Naive thymus-derived CD4-positive, alpha-beta T cell (primary cell): ENCODE measurements at places on chromosomes 11 and 22.

DNA sequence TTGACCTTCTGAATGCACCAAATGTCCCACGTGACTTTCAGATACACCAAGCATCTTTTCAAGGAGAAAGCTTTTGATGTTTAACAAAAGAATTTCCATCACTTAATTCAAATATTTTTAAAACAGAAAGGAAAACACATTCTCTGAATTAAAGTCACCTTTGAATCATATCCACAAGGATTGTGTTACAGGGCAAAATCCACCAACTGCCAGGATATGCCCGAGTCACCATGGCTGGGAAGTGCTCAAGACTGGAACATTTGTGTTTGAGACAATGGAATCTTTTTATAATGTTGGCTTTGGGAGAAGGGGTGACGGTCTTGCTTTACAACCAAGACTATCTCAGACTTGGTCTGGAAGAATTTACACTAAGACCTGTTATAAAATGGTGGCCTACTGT lies 40.8 kb downstream of the BID start:
- no peak for DNase-seq

DNA sequence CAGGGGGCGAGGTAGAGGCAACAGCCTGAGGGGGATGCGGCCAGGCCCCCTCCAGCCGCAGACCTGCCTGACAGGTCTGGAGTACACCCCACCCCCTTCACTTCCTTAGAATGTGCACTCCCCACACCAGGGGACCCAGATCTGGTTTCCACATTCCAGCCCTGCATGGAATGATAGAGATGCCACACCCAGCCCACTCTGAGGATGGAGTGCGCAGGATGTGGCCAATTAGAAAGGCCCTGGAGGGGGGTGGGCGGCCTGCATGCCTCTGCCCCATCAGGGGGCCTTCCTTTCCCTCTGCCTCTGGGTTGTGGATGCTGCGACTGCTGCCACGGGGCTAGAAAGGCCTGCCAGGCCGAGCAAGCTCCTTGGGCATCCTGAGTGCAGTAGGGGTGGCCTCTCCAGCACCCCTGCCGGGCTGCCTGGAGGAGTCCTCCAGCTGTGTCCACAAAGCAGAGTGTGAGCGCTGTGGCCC lies 28.2 kb upstream of the MGAT3 start:
- DNase-seq, result no peak

DNA sequence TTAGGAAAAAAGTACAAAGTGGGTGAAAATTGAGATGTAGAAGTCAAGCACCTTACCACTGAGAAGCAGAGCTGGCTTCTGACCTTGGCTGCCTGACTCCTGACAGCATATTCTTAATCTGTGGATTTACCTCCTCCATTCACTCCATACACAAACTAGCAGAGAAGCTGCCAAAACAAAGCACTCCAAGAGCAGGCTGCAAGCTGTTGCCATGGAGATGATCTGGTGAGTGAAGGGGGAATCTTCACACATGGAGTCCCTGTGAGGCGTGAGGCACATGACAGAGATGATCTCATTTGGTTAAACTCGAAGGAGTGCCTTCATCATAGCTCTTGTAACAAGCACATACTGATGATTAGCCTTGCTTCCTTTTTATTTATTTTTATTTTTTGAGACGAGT lies 16.1 kb downstream of the COMMD9 start:
- DNase-seq, result no peak

DNA sequence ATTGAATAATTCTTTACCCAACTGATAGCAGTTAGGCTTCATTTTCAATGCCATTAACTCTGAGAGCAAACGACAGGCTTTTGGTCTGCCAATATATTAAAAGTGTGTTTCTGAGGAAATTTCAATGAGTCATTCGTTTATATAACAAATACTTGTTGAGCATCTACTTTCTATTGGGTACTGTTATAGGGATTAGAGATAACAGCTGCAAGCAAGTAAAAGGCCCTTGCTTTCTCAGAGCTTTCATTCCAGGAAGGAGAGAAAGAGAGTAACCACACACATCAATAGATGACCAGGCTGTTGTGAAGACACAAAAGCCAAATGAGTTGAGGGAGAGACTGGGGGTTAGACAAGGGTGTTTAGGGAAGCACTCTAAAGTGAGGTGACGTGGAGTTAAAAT lies 35.7 kb downstream of the CD44 start:
- DNase-seq, result no peak

- DNase-seq, result no peak
Observed at GRCh38 chr11:65931773-65932557, 12.7 kb downstream of the DRAP1 start.

GRCh38 chr11:30917859-30918478 lies 331.8 kb upstream of the MPPED2 start:
- no peak for DNase-seq

GRCh38 chr11:3773180-3773579 lies 24.2 kb downstream of the NUP98 start:
- DNase-seq, result no peak
